Stimulated activated CD4-positive, alpha-beta T cell treated with anti-CD3 and anti-CD28 coated beads, Interleukin-4, amount 100 ng/mL, for 4 hours (primary cell): ENCODE measurements at places on chromosomes 2 and 18.

DNA sequence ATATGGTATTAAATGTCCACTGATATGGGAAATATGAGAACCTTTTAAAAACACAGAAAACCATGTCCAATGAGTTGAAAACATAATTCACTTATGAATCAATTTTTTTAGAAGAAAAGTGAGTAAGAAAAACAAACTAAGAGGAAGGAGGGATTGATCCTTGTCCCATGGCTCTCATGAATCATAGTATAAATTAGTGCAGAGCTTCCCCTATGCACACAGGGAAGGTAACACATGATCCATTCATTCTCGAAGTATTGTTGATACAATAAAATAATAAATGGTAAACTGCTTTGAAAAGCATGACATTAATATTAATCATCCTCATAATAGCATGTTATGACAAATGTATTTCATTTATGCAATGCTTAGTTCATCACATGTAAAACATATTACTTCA, 872.0 kb upstream of the CNTNAP5 start:
- no peak for DNase-seq

GRCh38 chr2:176503776-176504175, 234.5 kb downstream of the MTX2 start:
- DNase-seq: no peak

DNA sequence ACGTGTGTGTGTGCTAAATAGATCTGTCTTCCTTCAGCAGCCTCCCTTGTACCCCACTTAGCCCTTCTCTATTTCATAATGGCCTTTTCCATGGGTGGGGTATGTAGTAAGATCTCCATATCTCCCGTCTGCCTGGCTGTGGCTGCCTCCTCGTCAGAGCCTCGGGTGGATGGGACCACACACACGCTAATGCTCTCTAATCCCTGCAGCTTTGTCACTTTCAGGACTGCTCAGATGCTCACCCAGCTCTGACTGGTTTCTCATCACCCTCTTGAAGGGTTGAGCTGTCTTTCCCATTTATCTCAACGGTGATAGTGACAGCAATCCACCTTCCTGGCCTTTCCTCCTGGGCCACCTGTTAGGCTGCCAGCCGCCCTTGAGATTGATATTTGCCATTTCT, 95.3 kb downstream of the DCC start:
- no peak for DNase-seq

- DNase-seq: no peak
Measured at GRCh38 chr2:96151595-96152303, 6.5 kb upstream of the DUSP2 start.
